ENCODE measurements at places on chromosomes 16 and 17.

DNA sequence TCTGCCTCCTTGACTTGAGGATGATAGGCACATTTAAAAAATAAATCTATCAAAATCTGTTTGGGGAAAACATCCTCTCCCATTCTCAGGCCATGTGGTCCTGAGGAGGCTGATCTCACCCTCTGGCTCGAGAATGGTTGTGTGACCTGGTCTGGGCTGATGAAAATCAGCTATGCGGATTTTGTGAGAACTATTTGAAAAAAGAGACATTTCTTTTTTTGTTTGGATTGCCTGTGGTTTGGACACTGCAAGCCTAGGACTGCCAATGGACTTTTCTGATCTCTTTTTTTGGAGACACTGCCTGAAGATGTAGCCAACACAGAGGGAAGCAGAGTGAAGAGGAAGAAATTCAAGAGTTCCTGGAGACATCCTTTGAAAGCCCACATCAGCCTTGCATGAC is 145.9 kb downstream of the HS3ST3B1 start:
- DNase-seq: no peak

GRCh38 chr17:15490634-15491261 is 23.3 kb upstream of the CDRT4 start:
- DNase-seq: peak; percentile 42

DNA sequence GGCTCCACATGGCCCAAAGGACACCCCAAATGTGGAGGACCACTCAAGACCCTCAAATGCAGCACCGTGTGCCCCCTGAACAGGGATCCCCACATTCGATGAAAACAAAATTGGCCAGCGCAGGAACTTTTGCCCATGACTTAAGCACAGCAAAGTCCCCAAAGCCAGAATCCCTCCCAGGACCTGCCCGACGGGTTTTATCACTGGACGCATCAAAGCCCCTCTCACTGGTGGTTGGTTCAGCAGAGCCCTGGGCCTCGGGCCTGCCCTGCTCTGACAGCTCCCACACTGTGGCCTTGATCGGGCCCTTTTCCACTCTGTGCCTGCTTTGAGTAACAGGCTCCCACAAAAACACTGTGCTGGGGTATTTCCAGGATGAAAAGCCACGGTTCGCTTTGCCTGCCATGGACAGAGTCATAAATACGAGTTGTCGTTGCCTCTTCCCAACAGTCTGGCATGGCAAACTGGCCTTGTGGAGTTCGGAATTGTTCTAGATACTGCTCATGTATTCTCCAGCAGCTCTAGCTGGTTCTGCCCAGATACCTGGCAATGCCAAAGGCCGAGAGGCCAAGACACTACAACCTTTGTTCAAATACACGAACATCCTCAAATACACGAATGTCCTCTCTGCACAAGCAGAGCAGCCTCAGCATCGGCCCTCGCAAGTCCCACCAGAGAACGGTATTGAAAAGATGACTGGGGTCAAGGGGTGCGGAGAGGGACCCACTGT is 46.4 kb downstream of the TBC1D16 start:
- DNase-seq: no peak

DNA sequence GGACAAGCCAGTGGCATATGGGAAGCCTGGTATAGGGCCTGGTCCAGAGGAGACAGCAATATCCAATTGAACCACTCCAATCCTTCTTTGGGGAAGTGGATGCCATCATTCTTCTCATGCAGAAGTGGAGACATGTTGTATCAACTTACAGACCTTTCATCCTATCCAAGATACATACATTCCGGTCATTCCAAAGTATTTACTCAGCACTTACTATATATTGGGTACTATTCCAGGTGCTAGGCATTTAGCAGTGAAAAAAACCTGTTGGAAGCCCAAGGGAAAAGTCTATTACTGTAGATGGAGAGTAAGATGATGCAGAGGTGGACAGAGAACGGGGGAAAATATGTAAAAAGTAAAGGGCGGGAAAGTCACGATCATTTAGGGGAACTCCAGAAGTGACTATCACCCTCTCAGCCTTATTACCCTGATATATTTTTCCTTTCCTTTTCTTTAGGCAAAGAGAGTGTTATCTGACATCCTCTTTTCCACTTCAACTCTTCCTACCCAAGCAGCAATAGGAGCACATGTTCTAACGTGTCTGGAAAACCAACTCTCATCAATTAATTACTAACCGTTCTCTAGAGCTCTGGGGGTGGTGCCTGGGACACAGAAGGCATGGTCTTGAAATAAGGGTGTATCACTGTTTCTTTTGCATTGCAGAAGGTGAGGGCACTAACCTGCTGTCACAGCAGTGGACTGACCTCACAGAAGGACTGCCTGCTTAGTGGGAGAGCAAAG is 210.1 kb upstream of the MAF start:
- DNase-seq: no peak

- no peak for DNase-seq
Measured at GRCh38 chr17:43475494-43476089, 8.2 kb upstream of the DHX8 start.

- DNase-seq: no peak
Measured at GRCh38 chr17:40461732-40462342, 18.6 kb downstream of the IGFBP4 start.

- DNase-seq: no peak
Measured at GRCh38 chr16:56944954-56945839, 13.3 kb downstream of the HERPUD1 start.

GRCh38 chr16:58628845-58629732 is 537 bp downstream of the CNOT1 start:
- peak; percentile 11 for DNase-seq

DNA sequence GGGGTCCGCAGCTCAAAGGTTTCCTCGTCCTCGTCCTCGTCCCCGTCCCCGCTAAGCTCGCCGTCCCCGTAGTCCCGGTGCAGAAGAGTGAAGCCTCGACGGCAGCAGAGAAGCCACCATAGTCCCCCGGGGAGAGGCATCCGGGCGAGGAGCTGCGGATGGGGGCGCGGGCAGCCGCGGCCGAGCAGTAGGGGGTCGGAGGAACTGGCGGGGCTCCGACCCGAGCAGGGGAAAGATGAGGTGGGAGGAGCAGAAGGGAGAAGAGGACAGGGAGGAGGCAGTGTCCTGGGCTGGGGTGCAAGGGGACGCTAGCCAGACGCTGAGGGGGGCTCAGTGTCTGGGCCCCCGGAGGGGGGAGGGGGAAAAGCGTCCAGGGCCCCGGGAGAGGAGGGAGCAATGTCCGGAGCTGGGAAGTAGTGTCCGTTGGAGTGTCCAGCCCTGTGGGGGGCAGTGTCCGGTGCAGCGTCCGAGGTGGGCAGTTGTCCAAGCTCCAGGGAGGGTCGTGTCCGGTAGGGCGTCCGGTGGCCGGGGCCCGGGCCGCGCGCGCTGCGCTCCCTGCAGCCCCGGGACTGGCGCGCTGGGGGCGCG is at the start of gene PLEKHH3:
TSS of gene PLEKHH3 (minus strand) at position 571 of the 588 bp plus-strand sequence. CDS start at position 140, 431 bp downstream.
- DNase-seq: no peak

GRCh38 chr16:13793841-13794409 is 126.0 kb upstream of the ERCC4 start:
- DNase-seq: no peak

GRCh38 chr17:1060991-1061390 is 64.1 kb downstream of the TIMM22 start:
- peak; percentile 93 for DNase-seq

DNA sequence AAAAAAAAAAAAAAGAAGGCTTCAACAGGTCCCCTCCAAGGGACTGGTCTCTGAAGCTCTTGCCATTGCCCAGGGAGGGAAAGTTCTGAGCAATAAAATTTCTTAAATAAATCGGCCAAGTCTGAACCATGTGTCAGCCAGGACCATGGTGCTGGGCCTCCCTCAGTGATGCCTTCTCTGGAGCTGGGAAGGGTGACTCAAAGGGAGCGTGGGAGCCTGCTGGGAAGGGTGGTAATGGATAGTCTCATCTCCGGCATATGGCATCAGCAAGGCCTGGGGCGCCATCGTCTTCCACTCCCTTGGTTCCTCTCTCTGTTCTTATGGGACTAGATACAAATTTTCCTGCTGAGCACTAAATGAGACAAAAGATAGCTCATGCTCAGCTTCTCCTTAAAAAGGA is 2.3 kb downstream of the VKORC1 start:
- DNase-seq: no peak

GRCh38 chr17:79577485-79578187 is 33.2 kb downstream of the RBFOX3 start:
- no peak for DNase-seq

DNA sequence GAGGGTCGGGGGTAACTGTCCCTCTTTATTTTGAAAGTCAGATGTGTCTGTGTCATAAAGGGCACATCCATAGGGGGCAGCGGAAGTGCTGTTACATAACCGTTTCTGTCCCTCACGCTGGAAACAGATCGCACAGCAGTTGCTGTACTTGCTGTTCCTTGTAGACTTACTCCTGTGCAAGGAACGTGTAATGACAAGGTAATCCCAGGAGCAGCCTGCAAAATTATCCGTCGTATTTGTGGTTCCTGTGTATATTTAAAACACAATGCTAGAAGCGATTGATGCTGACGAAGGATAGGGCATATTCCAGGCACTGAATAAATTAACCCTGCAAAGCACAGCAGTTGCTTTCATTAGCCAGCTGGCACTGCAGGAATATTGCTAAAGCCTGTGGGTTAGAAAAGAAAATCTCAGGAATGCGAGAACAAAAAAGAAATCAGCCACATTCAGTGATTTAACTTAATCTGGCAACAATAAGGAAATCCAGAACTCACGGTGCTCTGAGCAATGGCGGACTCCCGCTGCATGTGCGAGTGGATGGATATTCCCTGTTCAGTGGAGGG is 76.2 kb downstream of the SPECC1 start:
- DNase-seq: no peak

DNA sequence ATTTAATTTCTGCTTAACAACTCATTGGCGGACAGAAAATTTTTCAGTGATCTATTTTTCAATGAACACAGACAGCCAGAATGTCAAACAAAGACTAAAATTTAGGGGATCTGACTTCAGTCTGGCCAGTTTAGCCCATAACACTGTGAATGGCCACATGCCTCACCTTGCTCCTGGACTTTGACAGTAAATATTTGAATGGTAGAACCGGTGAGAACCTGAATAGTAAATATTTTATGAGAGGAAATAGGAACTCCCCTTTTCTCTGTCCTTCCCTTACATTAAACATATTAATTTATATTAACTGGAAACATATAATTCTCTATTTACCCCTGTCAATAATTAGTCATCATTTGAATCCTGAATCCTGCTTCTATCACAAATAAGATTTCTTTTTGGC is 942.1 kb downstream of the KCNJ2 start:
- DNase-seq: no peak

DNA sequence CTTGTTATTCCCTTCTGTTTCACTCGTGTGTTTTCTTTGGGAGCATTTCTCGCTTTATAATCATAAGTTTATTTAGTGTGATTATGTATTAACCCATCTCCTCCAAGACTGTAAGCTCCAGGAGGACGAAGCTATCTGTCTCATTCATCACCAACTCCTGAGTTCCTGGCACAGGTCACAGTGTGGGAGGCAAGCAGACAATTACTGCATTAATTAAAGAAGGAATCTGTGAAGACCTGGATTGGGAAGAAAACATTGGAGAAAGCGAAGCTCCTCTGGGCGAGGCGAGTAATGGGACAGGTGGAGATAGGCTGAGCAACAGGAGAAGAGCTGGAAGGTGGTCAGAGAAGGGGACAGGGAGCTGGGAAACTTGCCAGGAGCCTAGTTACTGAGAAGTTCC is 7.8 kb upstream of the CAMKK1 start:
- DNase-seq: no peak

DNA sequence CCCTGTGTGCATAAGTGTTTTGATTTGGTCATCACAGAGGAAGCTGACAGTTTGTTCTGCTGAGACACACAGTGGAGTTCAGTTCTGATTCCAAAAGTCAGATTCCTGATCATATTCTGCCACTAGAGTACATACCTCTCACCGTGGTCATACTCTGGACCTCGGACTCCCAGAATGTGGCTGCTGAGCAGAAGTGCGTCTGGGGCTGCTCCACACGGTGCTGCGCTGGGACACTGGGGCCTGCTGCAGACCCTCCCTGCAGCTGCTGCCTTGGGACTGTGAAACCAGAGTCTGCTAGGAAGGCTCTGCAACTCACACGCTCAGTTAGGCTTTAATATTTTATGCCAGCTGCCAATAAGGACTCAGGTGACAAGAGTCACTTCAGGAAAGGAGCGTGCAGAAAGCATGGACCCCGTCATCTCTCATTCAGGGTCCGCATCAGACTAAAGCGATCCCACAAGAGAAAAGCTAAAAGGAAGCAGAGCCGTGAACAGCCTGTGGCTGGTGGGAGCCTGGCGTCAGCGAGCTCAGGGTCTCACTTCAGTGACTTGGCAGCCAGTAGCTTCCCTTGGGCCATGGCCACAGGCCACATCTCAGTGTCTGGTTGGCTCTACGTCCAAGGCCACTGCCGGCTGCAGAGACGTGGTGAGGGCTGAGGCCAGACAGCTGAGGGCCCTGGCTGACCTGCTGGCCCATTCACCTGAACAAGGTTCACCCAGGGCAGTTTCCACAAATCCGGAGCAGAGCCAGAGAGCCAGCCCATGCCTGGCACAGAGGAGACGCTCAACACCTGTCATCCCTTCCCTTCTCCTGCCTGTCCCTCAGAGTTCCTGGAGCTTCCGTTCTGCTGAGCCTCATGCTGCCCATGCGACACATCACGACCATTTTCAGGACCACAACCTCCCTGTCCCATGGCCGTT is 24.7 kb upstream of the KIFC3 start:
- no peak for DNase-seq

DNA sequence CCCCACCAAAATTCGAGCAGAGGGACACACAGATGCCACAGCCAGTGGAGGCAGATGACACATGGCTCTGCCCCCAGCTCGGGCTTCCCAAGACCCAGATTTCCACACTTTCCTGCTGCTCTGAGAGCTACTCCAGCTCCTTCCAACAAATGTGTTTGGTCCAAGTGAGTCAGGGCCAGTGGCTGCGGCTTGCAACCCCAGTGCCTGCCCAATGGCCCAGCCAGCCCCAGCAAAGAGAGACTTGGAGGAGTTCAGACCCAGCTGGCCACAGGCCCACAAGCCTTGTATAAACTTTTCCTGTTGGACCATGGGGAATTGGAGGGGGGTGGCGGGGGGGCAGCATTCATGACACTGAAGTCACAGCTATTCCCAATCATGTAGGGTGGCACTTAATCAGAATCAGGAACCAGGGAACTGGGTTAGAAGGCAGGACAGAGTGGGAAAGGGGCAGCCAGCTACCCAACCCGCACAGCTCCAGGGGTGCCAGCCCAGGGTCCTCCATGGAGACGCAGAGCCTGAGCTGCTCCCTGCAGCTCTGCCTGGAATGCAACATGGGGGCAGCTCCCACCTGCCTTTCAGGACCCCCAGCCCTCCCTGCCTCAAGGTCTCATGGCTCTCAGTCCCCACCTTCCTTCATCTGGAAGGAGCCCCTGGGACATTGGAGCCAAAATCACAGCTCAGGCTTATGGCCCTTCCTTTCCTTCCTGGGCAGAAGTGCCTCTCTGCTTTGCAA is 17.5 kb upstream of the C16orf78 start:
- DNase-seq: no peak

- peak; percentile 29 for DNase-seq
Measured at GRCh38 chr16:27924411-27925118, 138.9 kb downstream of the GSG1L start.

DNA sequence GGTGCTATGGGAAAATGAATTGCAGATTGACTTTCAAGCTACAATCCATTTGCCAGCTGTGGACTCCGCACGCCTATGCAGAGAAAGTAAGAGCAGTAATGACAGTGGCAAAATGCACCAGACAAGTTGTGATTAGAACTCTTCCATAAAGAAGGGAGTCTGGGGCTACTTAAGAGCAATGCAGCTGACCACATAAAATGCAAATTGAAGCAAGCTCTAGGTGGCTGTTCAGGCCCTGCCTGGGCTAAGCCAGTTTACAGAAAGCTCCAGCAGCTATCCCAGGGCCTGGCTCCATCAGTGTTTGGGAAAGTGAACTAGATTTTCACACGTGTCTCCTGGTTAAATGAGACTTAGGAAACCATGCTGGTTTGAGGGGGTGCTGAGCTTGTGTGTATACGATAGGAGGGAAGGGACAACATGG is 2.2 kb upstream of the MAP2K6 start:
- no peak for DNase-seq

Measured in cardiac muscle cell (in vitro differentiated cells and primary cell).